ENCODE measurements at places on chromosomes 12 and 14.

DNA sequence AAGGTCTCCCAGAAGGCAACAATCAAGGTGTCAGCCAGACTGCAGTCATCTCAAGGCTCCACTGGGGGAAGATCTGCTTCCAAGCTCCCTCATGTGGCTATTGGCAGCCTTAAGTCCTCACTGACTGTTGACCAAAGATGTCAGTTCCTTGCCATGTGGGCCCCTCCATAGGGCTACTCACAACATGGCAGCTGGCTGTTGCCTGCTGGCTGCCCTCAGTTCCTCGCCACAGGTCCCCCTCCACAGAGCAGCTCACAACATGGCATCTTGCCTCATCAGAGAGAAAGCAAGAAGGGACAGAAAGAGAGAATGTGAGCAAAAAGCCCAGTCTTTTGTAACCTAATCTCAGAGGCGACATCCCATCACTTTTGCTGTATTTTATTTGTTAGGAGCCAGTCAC, 34.4 kb upstream of the EGLN3 start:
- no peak for DNase-seq

DNA sequence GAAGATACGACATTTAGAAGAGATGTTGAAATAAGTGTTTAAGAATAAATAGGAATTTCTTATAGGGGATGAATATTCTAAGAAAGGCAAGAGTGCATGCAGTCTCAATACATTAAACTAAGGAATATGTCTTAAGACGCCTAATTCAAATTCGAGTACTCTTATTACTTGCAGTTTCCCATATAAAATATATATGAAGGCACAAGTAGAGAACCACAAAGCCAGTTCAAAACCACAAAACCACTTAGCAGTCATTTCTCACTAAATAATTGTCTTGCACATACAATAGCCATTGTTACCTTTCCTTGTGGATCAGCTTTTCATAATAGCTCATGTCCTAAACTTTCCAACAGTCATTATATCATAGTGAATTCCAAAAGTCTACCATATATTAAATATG, 91.0 kb upstream of the MON2 start:
- DNase-seq = no peak

GRCh38 chr12:131759176-131759575, 48.3 kb downstream of the SFSWAP start:
- DNase-seq = no peak

GRCh38 chr14:65164068-65164824, 61.9 kb upstream of the MAX start:
- DNase-seq = no peak

DNA sequence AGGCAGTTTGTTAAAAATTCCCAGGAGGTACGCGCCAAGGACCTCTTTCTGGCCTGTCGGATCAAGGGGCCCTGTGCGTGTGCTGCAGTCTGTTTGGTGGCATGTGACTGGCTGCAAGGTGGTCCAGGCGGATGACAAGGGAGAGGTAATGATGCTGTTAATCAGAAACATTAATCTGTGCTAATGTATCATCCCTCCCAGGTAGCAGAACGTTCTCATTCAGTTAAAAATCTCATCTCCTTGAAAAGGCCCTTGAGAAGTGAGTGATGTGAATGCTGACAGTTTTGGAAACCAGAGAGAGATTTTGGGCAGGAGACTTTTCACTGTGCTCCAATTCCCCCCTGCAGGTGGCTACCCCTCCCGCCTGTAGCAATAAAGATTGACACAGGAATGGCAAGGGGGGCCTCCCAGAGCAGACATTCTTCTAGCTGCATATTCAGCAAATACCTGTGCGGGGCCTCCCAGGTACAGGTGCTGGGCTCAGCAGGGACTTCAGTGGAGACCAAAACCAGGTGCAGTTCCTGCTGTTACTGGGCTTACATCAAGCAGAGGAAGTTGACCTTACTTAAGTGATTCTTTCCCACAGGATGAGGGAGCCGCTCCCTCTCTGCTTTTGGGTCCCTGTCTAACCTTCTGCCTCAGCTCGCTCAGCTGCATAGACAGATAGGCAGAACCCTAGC, 364.8 kb downstream of the CACNA1C start:
- DNase-seq = no peak

GRCh38 chr12:44846826-44847225, 29.3 kb downstream of the NELL2 start:
- DNase-seq = peak; percentile 35

GRCh38 chr12:27505109-27505508, 18.9 kb upstream of the PPFIBP1 start:
- no peak for DNase-seq

DNA sequence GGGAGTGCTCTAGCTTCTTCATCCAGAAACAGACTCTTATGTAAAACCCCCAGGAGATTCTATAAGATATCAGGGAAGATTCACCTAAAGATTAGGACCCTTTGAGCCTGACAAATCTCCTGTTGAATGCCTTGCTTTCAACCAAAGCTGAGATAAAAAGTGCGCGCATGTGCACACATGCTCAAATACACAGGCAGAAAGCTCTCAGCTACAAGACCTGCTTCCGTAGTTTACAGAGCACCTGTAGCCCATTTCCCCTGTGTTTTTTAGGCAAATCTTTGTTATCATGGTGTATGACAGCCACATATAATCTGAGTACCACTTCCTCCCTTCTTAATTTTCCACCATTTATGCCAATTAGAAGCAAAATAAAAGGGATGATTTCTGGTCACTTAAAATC, 866.9 kb downstream of the NRXN3 start:
- DNase-seq = no peak

- no peak for DNase-seq
These were observed 53.8 kb downstream of the GXYLT1 start for GRCh38 chr12:42090899-42091298.

DNA sequence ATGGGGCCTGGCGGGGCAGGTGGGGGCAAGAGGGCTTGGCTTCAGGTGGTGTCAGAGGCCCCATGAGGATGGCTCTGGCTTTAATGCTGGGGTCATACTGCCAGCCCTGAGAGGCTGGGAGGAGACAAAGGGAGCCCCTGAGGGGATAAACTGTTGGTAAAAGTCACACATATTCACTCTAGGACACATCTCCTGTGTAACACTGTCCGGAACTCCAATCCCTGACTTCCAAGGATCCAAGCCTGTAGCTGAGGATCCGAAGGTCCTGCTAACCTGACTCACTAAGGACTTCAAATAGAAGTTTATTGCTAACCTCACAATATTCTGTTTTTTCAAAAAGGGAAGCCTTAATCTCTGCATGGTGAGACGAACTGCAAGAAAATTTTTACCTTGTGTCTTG, 39.2 kb upstream of the GPR68 start:
- DNase-seq = no peak

- DNase-seq = peak; percentile 13
These were observed 44.0 kb downstream of the ARMH4 start for GRCh38 chr14:58107947-58108552.

- no peak for DNase-seq
These were observed 85.9 kb upstream of the REP15 start for GRCh38 chr12:27610374-27610773.

DNA sequence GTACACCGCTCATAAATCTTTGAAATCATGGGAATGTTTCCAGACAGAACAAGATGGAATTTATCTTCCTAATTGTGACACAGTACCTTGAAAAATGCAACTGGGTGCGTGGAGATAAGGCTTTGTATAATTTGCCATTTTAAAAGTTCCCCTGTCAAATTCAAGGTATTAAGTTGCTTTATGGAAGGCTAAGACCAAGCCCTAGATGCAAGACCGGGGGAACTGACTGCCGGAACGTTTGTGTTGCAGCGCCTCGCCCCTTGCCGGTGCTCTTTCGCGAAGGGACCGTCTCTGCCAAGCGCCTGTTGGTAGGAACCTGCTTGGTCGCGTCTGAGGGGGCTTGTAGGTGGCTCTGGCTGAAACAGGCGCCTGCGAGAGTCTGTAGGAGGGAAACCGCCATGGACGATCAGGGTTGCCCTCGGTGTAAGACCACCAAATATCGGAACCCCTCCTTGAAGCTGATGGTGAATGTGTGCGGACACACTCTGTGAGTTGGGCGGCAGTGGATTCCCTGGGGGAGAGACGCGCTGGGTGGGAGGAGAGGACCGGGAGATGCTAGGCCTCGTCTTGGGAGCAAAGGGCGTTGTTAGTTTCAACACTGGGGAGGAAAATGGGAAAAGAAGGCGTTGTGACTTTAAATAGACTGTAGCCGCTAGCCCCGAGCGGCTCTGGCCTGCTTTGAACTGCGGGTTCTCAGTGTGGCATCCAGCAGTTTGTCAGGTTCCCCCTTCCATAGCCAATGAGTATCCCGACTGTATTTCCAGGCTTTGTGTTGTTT, at the start of gene MNAT1:
Gene MNAT1 (plus strand): TSS at position 297 of the 778 bp plus-strand sequence. CDS start 102 bp downstream, at position 399.
- peak; percentile 83 for DNase-seq

- no peak for DNase-seq
These were observed 40.2 kb downstream of the RTN1 start for GRCh38 chr14:59830338-59830734.

DNA sequence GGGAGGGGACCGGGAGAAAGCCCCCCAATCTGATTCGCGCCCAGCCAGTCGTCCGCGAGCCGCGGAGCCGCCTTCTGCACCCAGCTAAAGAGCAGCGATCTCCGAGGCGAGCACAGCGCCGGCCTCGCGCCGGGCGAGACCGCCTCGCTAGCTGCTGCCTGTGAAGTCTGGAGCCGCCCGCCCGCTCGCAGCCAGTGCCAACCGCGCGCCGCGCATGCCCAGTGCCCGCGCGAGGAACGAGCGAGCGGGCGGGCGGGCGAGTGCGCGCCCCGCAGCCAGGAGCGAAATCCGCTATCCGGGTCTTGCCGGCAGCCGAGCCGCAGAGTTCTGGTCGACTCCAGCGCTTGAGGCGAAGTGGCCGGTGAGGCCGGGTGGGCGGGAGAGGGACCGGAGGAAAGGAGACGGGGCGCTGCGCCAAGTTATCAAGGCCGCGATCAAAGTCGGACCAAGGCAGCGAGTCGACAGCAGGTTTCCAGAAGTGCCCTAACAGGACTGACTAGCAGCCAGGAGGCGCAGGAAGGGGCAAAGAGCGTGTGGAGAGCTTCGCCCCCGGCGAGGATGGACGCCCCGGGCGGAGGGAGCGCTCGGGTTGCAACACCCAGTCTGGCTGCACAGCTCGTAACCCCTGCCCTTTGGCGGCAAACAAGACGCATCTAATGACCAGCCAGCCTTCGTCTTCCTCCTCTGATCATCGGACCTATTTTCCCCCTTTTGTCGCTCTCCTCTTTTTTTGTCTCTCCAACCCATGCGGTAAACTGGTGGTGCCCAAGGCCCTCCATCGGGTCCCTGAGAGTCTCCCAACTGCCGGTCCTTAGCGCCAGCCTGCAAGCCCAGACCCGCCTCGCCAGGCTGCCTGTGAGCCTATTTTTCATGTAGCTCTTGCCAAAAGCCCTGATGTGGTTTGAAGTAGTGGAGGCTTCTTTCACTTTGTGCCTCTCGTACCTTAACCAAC, at the start of gene EPS8:
Gene EPS8 (minus strand): TSS at position 169 of the 952 bp plus-strand sequence. CDS start 106,437 bp downstream, outside the sequence.
- DNase-seq = peak; percentile 92

- no peak for DNase-seq
These were observed 22.0 kb downstream of the GSTZ1 start for GRCh38 chr14:77342726-77343397.

DNA sequence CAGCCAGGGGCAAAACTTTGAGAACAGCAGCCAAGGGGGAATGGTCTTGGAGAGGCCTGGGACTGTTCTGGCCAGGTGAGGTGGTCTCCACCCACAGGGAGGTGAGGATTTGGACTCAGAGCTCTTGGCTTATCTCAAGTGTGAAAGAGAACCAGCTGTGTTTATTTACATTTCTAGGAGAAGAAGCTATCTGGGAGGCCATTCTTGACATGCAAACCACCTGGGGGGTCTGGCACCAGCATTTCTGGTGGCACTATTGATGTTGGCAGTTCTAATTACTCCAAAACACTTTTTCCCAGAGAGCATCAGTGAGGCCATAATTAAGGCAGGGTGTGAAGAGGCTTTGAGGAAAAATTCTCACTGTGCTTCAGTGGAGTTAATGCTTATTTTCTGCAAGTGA, 95.1 kb downstream of the CAND1 start:
- no peak for DNase-seq

DNA sequence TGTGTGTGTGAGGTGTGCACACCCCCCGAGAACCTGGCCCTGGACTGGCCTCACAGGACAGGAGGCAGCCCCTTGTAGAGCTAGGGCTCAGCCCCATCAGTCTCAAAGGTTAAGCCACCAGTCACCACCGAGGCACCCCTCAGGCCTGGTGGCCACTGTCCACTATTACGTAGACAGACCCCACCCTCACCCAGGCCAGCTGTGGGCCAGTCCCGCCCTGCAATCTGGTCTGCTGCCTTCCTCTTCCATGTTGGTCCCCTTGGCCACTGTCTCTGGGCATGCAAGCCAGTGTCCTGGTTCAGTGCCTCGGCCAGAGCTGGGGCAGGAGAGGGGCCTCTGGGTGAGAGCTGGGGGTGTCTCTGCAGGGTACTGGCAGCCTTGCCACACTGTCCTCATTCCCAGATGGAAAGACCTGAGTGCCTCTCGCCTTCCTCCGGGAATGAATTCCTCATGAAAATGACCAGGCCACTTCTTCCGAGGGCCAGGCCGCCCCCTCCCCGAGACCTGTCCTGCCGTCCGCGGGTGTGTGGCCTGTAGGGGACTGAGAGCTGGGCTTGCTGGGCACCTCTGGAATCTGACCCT, 897 bp upstream of the TEX22 start:
- DNase-seq = no peak

GRCh38 chr12:46470036-46470627, 97.6 kb upstream of the SLC38A2 start:
- DNase-seq = no peak

- no peak for DNase-seq
These were observed 55.2 kb downstream of the PRICKLE1 start for GRCh38 chr12:42534184-42534838.

GRCh38 chr14:31261523-31261858, 53.9 kb upstream of the HECTD1 start:
- no peak for DNase-seq

DNA sequence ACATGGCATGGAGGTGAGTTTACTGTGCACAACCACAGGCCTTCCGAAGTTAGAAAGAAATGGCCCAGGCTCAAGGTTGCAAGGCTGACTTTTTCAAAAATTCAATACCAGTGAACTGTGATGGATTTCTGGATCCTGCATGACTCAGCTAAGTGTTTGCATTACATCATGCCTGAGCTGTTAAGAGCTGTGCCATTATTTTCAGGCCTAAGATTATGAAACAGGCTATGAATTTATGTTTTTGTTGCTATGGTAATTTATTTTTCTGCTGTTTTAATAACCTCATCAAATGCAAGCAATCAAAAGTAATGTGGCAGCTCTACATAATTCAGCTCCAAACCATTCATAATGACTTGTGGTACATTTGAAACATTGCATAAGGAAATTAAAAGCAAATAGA, 457.7 kb upstream of the TMEM132C start:
- DNase-seq = no peak

DNA sequence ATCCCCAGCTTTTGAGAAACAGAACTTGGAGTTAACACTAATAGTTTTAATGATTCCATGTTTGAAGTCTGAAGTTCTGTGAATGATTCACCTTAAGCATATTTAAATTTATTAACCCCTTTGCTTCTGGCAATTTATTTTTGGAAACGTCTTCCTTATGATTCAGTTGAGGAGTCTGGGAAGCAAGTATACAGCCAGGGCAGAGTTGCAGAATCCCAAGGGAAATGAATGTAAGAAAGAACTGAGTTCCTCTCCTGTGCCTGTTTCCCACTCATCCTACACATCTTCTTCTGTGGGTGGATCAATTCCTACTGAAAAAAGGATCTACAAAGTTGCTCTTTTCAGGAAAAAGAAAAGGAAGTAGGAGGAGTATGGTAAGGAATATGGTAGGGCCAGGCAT, 108.2 kb upstream of the CCDC91 start:
- DNase-seq = no peak

Measured in hippocampal formation (tissue), 2 donors.